ENCODE measurements at places on chromosomes 1 and 21.
A peak's percentile ranks its signal among the peaks of the same experiment; 100 is the strongest.

DNA sequence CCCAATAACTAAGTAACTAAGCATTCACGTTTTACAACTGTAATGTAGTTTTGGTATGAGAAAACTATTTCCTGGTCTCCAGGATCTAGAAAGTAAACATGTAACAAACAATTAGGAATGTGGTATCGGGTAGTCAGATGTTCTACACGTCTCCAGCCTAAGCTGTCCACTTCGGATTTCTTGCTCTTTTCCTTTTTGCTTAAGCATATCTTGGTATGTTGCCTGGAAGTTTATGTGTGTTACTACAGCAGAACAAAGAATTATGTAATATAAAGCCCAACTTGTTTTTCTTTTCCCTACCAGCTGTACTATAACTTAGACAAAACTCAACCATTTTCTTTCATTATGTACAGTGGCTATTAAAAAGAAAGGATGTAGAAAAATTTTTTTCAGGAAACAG is 20.4 kb upstream of the WARS2 start:
- DNase-seq = no peak

- no peak for DNase-seq
Measured at GRCh38 chr1:94884106-94884505, 42.8 kb downstream of the CNN3 start.

- no peak for DNase-seq
Measured at GRCh38 chr1:84757301-84757700, 67.0 kb upstream of the SSX2IP start.

DNA sequence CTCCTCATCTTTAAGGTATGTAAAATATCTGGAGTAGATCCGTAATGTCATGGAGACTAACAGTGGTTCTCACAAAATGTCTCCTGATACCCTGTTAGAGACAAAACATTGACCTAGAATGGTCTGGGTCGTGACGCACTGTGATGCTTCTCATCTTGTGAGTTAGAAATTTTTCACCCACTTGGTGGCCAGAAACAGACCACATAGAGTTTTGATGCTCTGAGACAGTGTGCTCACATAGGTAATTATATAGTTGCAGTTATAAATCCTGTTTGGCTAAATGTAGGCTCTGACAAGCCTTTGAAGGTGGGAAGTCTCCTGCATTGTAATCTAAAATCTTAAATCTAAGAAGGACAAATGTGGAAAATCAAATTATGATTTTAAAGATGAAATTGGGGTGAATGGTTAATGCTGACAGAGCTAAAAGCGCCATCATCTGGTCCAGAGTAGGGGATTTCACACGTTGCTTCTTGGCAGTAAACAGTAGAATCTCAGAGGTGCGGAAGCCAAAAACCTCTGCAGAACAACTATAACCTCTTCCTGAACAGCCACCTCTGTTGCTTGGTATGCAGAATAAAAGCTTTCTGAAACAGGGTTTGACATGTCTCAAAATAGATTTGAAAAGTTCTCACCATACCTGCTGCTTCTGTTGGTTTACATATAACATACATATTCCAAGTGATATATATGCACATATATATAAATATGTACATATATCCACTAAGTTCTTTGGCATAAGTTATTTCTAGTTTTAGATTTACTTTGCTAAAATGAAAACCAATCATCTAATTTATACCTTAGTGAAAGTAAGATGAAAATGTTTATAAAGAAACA is 17.1 kb downstream of the RPAP2 start:
- no peak for DNase-seq

- DNase-seq = peak; percentile 20
Measured at GRCh38 chr1:194295685-194296084, 1109.3 kb upstream of the B3GALT2 start.

DNA sequence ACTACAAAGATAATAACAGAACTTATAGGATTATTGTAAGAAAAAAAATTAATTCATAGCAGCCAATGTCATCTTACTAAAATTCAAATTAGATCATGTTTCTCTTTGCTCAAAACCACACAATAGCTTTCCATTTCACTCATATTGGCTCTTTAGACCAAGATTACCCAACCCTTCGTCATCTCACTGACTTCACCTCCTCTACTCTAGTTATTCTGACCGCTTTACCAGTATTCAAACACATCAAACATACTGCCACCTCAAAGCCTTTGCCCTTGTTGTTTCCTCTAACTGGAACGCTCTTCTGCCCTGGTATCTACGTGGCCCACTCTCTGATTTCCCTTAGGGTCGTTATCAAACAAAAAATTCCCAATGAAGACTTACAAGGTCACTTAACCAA is 1.7 kb downstream of the ANGPTL3 start:
- DNase-seq = no peak

DNA sequence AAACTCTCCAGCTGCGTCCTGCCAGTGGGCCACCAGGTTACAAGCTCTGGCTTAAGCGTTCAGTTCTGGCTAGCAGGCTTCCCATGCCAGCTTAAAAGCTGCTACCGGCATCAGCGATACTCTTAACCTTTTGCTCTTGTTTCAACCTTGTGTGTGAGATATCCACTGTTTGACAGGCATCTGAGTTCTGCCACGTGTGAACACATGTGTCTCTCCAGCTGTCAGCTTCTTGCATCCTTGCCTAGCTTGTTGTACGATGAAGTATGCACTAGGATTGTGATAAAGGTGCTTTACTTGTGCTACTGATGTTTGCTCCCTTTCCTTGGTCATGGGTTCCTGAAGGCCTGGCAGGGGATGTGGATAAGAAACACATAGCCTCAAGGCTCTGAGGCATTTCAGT is 201.6 kb downstream of the PRDM2 start:
- DNase-seq = no peak

DNA sequence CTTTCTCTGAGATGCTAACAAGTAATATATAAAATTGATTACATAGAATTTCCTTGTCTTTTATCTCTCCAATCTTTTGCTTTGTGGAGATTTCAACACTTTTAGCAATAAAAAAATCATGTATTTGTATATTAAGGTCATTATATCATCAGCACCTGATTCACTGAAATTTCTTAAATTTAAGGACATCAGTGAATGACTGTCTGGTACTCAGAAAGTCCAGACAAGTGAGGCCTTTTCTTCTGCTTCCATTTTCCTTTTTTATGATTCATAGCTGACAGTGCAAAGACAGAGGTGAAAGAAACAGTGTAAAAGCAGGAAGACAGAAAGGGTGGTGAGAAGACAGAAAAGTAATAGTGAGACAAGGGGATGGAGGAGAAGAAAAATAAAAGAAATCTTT is 54.6 kb downstream of the FASLG start:
- no peak for DNase-seq

DNA sequence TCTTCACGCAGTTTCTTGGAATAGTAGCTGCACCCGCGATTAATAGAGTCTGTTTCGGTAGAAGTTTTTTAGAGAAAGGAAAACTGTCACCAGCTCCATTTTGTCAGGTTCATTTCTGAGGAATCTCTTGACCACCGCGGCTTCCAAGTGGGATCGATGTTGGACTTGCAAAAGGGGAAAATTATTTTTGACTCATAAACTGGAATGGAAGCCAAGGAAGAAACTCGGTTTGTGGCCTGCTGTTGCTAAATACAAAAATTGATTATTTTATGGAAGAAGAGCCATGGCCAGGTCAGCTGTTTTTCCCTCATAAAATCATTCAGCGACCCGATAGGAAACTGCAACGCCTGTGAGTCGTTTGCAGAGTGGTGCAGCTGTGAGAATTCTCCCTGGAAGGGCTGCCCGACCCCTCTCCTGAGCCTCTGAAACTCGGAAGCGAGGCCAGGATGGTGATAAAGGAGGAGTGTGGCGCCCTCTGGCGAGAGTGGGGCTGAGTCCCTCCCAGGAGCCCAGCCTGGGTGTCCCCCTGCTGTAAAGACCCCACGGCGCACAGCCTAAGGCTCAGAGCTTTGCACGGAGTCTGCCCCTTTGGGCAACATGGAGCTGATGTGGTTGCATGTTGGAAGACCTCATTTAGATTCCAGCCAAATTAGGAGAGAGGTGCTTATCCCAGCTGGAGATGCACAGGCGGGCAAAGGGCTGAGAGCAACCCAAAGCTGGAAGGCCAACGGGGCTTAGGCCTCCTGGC is 83.6 kb upstream of the SLC25A33 start:
- DNase-seq = no peak

- DNase-seq = no peak
Measured at GRCh38 chr1:223180731-223181321, 37.8 kb upstream of the TLR5 start.

- no peak for DNase-seq
Measured at GRCh38 chr1:73537400-73537799, 660.6 kb downstream of the LRRIQ3 start.

- DNase-seq = peak; percentile 80
Measured at GRCh38 chr1:203649999-203650836, 23.6 kb downstream of the ATP2B4 start.

GRCh38 chr1:118077331-118078045 is 107.5 kb downstream of the SPAG17 start:
- DNase-seq = no peak
